ENCODE measurements at places on chromosomes 3 and 15. TPM values are rescaled to one million over a fixed set of nuclear protein-coding genes. Genes with fewer than 3 reads are reported as not detected.

The DCLK3 gene
- total RNA-seq = 0.01 TPM

The CADPS gene
- total RNA-seq = not detected

The XIRP1 gene
- total RNA-seq = 0.04 TPM

The GOLGA6L7 gene
- not detected for total RNA-seq

The CCDC13 gene
- 0.29 TPM for total RNA-seq

The ANKRD63 gene
- 0.54 TPM for total RNA-seq

The ARRDC4 gene
- 0.19 TPM for total RNA-seq

The ST8SIA2 gene
- 0.50 TPM for total RNA-seq

The MLF1 gene
- total RNA-seq = 24.4 TPM

The AP3B2 gene
- total RNA-seq = 0.94 TPM

The NBEAL2 gene
- 72.6 TPM for total RNA-seq

The REC114 gene
- total RNA-seq = not detected

The ACTRT3 gene
- total RNA-seq = 2.5 TPM

The GRK7 gene
- not detected for total RNA-seq

The FGD5 gene
- 0.03 TPM for total RNA-seq

The SHC4 gene
- 0.95 TPM for total RNA-seq

The PRRT3 gene
- 2.0 TPM for total RNA-seq

The CCR8 gene
- not detected for total RNA-seq

The CACNA1D gene
- 0.61 TPM for total RNA-seq

The SCAMP5 gene
- total RNA-seq = 15.0 TPM

The SNTN gene
- not detected for total RNA-seq

The LARP6 gene
- 80.0 TPM for total RNA-seq

The NXPE3 gene
- 21.7 TPM for total RNA-seq

The MST1R gene
- total RNA-seq = 6.9 TPM

The GMPS gene
- total RNA-seq = 81.6 TPM

The TM2D3 gene
- 28.4 TPM for total RNA-seq

The CFAP20DC gene
- 2.3 TPM for total RNA-seq

The KIAA1143 gene
- 14.7 TPM for total RNA-seq

The LRRC49 gene
- total RNA-seq = 4.9 TPM
